Tibial nerve (tissue), 4 donors: ENCODE measurements at places on chromosomes 13 and 19. TPM values are rescaled to one million over a fixed set of nuclear protein-coding genes. Genes with fewer than 3 reads are reported as not detected.

EFNB2 gene
- total RNA-seq, result 18.0 TPM

DNA sequence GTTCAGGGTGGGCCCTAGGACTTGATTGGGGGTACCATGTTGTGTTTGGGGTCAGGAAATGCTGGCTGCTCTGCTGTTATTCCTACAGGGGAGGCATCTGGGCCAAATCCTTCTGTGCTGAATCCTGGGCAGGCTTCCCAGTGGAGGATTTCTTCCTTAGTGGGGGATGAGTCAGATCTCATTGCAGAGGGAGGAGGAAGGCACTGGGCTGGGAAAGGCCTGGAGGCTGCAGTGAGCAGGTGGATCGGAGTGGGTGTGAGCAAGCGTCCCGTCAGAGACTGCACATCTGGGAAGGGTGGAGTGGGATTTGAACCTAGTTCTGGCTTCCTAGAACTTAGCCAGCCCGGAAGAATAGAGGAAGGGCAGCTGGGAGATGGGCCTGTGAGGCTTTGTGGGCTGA is 11.5 kb downstream of the CCDC124 start:
- DNase-seq, result no peak

- DNase-seq, result no peak
Measured at GRCh38 chr19:28667348-28667977, 545.5 kb downstream of the UQCRFS1 start.

OR10H1 gene
- not detected for total RNA-seq

CEACAM20 gene
- not detected for total RNA-seq
